ENCODE measurements at places on chromosomes 7 and 10.

GRCh38 chr10:121409466-121410104 is 188.7 kb downstream of the FGFR2 start:
- no peak for DNase-seq

- DNase-seq = no peak
Measured at GRCh38 chr7:66739953-66740301, 606 bp upstream of the RABGEF1 start.

- no peak for DNase-seq
Measured at GRCh38 chr7:128020159-128020558, 11.1 kb downstream of the LRRC4 start.

DNA sequence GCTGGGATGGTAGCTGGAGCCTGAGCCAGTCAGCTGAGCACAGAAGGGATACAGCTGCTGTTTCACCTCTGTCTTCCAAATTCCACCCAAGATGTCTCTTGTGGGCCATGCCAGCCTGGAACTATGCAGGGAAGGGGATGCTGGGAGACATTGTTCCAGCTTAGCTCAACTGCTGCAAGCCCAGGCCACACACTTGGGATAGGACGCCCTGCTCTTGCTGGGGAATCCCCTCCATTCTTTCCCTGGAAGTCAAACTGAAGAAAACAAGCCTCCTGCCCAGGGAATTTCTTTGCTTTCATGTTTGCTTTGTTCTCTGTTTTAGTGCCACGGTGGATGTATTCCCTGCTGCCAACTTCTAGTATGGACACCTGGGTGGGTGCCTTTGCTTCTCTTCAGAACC is 55.2 kb upstream of the CDK13 start:
- no peak for DNase-seq

DNA sequence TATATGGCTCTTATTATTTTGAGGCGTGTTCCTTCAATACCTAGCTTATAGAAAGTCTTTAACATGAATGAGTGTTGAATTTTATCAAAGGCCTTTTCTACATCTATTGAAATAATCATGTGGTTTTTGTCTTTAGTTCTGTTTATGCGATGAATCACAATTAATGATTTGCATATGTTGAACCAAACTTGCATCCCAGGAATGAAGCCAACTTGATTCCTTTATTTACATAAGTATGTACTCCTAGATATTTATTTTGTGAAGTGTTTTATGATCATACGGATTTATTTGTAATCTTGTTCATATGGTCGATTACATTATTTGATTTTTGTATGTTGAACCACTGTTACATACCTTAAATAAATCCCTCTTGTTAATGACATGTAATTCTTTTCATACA is 244.3 kb upstream of the KCND2 start:
- DNase-seq = no peak

DNA sequence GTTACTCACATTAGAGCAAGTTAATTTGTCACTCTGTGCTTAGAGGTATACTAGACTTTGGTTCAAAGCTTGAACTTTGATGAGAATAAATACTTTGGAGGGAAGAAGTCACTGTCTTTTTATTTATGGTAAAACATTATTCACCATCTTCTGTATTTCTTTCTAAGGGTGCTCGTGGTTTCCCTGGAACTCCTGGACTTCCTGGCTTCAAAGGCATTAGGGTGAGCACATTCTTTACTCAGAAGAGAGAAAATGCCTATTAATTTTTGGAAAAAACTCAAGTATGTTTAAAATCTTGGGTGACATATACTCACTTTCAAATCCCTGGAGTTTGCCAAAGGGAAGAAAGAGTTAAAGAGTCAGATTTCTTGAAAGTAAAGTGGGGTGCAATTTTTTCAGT is 10.8 kb downstream of the COL1A2 start:
- DNase-seq = no peak

- no peak for DNase-seq
Measured at GRCh38 chr10:17427201-17427600, 27.2 kb downstream of the ST8SIA6 start.

DNA sequence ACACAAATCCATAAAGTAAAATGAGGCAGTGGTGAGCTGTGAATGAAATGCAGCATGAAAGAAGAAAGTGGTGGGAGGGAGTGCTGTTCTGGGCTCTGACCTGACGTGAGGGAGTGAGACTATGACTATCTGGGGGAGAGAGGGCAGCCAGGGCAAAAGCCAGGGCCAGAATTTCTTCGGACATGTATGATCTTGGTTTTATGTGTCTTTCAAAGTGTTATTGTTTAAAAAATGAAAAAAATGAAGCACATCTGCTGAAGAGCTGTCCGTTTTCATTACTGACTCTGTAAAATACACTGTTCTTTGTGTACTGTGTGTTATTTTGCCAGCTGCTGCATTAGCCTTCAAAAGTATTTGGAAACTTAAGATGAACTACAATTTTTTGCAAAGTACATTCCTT is 70.2 kb upstream of the KLF14 start:
- no peak for DNase-seq

Measured in cerebellar cortex (tissue), 1 donor.